A673 (cell line): ENCODE measurements at places on chromosomes 13 and 19.

- DNase-seq = no peak
These were observed 1519.0 kb upstream of the MIR17HG start for GRCh38 chr13:89828506-89828905.

- peak; percentile 94 for DNase-seq
These were observed 13.9 kb upstream of the CACNG6 start for GRCh38 chr19:53977429-53977990.

- DNase-seq = no peak
These were observed 191.0 kb downstream of the SHISA2 start for GRCh38 chr13:25860862-25861261.

DNA sequence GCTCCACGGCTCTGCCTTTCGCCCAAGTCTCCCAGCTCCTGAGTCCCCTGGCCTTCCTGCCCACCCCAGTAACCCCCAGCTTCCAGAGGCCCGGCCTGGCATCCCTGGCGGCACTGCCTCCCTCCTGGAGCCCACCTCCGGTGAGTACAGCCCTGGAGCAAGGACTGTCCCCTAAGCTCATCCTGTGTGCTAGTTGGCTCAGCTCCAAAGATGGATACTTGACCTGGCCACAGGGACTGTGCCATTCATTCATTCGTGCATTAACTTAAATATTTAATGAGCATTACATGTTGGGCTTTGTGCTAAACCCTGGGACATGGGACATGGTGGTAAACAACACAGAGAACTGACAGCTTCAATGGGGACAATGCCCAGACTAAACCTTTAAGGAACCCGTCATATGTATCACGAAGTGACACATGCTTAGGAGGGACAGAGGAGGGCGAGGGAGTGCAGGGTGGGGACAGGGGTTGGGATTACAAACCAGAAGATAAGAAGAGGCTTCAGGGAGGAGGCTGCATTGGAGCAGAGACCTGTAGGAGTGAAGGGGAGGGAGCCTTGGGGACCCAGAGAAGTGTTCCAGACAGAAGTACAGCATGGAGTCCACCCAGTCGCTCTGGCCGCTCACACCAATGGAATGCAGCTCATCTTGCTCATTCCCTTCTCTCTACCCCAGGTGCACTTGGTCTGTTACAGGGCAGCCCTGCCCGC is 6.9 kb upstream of the OVOL3 start:
- no peak for DNase-seq

DNA sequence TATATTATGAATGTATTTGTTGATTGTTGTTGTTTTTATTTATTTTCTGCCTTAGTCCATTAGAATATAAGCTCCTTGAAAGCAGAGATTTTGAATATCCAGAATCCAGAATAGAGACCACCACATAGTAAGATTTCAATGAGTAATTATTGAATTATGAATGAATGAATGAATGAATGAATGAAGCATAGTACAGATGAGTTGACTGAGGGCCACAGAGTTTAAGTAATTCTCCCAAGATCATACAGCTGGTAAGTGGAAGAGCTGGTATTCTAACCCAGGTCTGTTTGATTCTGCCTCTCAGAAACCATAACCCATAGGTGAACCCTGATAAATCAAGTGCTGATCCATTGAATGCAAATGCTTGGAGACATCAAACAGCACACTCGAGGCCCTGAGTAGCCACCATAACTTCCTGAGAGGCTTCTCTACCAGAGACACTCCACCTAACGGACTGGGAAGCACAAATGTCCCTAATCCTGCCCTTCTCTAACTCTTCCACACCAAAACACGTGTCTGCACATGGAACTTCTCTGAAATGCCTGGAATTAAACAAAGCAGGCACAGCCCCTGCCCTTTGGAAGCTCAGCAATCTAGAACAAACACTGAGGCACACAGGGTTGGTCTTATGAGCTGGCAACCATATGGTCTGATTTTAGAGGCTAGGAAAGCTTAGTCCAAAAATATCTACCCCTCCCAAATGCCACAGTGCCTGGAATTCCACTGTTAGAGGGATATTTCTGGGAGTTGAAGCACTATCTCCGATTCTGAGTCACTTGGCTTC is 190.1 kb downstream of the FOXO1 start:
- DNase-seq = no peak

DNA sequence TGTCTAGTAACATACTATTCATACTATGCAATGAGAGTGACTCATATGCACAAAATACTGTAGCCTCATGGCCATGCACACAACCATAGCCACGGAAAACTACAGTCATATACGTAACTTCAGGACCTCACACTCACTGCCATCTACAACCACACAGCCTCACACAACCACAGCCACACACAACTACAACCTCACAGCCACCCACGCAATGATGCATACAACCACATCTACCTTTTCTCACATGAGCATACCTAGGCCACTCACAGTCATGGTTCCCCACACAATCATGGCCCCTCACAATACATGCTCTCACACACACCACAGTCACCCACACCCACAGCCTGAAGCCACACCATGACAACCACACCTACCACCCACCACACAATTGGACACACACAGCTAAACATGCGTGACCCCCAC is 8.7 kb upstream of the TNFSF14 start:
- no peak for DNase-seq

- DNase-seq = peak; percentile 95
These were observed at the start of gene ZNF471 for GRCh38 chr19:56507446-56508289. TSS of gene ZNF471 (plus strand) at chr19:56507855. CDS start at chr19:56511572, 3,717 bp downstream.

DNA sequence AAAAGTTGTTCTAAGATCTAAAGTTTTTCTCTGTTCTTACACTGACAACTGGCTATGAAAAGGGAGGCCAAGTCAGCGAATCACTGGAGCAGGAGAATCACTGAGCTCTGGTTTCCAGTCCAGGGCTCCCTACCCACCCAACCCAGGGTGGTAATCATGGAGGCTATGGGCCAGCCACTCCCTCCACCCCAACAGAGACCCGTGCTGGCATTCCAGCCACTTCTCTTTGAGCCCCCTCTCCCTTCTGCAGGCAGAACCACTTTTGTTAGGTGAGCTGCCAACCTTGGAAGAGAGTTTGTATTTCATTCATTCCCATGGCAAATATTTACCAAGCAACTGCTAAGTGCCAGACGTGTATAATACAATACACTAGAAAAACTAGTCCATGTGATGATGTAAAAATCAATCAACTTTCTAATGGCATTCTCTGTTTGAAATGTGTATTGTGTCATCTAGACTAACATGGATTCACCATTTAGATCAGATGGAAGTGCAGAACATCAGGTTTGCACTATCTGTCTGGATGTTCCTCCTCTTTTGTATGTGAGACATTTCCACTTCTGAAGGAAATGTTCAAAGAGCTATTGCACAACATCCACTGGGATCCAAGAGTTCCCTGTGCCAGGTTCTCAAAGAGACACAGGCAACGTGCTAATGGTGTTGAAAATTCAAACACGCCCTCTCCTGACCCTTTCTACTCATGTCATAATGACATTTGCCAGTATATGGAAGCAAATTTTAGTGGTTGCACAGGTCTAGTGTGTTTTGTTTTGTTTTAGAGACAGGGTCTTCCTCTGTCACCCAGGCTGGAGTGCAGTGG is 5.3 kb downstream of the MLNR start:
- DNase-seq = no peak

- no peak for DNase-seq
These were observed 284.3 kb upstream of the MAB21L1 start for GRCh38 chr13:35760735-35761281.

DNA sequence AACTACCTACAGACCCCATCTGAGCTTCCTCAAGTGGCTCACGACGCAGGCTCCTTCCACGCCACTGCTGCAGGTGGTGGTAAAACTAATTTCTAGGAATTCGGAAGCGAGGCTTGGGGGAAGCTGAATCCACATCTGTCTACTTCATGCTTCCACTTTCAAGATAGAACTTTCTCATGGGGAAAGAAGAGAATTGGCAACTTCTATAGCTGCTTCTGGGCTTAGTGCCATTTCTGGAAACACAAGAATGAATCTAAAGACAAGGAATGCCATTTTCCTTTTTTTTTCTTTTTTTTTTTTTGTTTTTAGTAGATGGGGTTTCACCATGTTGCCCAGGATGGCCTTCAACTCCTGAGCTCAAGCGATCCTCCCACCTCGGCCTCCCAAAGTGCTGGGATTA is 2.8 kb upstream of the NLRP12 start:
- DNase-seq = no peak

GRCh38 chr13:99276706-99277105 is 18.5 kb upstream of the GPR18 start:
- no peak for DNase-seq

DNA sequence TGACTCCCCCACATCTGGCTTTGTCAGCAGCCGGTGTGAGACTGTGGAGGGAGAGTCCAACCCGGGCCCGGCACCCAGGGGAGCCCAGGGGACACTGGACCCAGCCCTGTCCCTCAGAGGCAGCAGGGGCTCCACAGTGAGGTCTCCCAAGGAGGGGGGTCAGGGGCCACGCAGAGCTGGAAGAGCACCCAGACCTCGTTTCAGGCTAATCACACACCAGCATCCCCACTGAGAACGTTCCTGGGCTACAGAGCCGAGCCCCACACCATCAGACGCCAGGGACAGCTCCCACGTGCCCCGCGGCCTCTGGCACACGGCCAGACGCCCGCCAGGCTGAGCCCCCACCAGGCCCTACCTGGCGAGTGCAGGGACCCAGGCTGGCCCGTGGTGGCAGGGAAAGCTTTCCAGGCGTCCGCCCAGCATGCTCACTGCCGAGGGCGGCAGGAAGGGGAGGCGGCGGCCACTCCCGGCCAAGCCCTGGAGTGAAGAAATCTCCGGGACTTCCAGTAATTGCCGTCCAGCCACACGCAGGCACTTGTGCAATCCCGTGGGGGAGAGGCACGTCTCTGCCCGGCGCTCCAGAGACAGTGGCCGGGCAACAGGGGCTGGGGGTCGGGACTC is 19.2 kb downstream of the SBNO2 start:
- DNase-seq = no peak

DNA sequence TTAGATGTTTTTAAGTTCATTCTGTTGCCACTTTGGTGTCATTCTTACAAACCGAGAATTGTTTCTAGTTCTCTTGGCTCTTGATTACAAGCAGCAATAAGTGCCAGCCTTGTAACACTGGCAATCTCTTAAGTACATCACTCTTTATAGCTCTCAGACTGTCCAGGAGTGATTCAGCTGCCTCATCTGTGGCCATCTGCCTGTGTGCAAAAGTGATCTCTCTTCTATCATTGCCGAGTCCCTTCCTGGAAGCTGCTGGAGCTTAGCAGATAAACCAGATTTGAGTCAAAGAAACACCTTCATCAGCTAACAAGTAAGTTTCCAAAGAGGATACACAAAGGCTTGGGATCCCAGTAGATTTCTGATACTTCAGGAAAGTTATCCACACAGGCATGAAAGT is 23.2 kb downstream of the STOML3 start:
- DNase-seq = no peak

DNA sequence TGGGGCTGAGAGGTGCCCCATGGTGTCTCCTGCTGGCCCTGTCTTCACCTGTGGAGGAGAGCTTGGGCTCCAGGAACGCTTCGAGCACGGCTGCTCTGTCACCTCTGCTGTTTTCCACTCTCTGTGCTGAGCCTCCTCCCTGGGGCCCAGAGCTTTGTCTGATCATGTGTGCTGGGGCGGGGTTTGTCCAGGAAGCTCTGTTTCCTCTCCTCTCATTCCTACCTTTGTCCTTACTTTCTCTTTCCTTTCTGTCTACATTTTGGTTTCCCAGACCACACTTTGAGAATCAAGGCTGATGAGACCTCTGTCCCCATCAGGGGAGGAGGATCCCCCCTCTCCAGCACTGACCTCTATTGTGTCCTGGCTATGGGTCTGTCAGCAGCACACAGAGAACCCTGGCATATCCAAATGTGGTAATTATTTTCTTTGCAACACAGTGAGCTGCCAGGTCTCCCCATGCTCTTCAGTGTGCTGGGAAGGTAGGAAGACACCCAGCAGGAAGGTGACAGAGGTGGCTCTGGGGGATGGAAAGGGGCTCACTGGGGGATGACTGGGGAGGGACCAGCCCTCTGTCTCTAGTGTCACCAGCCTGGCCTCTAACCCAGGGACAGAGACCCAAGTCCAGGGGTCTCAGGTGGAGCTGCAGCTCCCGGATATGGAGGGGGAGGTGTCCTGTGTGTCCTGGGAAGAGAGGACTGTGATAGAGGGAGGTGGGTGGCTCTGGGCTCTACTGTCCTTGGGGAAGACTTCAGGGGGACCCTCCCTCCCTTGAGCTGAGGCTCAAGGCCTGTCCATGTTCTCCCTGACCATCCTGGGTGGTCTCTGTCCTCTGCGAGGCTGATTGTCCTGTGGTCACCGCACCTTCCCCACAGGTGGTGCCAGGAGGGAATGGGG is at the start of gene CEACAM1:
Gene CEACAM1 (minus strand): TSS at position 128 of the 894 bp plus-strand sequence. CDS start 107 bp downstream, at position 21.
- DNase-seq = peak; percentile 47

DNA sequence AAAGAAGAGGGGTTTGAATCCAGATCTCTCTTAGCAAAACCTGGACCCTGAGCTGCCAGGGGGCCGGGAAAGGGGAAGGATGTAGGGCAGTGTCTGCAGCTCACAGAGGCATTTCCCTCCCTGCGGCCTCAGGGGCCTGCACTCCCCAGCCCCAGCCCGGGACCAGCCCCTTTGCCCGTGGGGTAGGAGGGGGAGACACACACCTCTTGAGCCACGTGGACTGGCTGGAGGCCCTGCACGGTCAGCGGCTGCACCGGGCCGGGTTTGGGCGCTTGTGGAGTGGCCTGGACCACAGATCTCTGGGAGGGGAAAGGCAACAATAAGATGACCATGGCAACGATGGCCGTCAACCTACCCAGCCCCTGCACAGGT is 26.9 kb downstream of the RFX1 start:
- no peak for DNase-seq

DNA sequence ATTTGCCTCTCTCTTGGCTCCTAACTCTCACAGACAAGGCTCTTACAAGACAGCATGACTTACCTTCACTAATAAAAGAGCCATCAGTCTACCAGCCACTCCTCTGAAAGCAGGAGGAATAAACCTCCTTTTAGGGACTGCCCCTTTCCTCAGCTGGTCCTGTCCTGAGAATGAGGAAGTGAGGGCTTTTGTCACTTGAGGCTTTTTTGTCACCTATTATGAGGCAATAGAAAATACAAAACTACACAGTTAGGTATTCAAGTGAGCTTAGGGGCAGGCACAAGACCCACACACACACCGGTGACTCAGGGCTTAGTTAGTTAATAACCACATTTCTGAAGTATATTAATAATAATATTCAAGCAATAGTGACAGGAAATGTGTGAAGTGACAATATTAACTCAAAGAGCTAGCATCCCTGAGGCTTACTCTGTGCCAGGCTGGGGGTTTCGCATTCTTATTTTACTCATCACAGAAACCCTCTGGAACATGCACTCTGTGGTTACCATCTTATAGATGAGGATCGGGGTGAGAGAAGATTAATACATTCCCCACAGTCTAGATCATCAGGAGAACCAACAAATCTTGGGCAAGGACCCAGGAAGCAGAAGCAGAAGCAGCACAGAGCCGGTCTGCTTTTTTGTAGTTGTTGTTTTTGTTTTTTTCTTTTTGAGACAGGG is 379.9 kb downstream of the LIG4 start:
- DNase-seq = peak; percentile 25

- DNase-seq = no peak
These were observed 405.5 kb downstream of the TBC1D4 start for GRCh38 chr13:75076476-75076875.

GRCh38 chr19:44746946-44747738 is 1.4 kb upstream of the BCL3 start:
- peak; percentile 91 for DNase-seq
